ENCODE measurements at places on chromosomes 4 and X.

- DNase-seq, result no peak
Observed at GRCh38 chr4:188275686-188276085, 136.4 kb downstream of the TRIML1 start.

GRCh38 chr4:69610484-69610883 lies 29.0 kb downstream of the UGT2A2 start:
- DNase-seq, result no peak

DNA sequence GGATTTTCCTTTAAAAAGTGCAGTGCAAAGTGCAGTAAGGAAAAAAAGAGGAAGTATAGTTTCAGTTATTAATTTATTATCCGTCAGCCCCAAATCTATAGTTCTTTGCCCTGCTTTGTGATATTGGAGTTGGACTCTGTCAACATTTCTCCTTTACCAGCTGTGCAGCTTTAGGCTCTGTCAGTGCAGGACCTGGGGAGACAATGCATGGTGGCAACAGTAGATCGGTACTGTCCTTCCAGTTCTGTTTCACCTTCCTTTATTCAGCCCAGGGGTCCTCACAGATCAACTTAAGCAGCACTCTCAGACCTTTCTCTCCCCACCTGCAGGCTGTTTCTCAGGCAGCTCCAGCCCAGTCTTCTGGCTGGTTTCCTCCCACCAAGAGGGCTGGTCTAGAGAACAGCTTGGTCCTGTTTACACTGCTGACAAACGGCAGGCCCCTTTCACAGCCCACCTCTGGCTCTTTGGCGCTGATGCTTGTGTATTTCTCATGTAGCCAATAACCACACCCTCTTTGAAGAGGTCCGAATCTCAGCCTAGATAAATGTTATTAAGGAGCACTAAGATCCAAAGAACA lies 71.6 kb downstream of the MCUB start:
- DNase-seq, result no peak

- DNase-seq, result no peak
Observed at GRCh38 chr4:8349664-8350236, 80.2 kb downstream of the HTRA3 start.

- no peak for DNase-seq
Observed at GRCh38 chrX:139196890-139197289, 333.6 kb upstream of the F9 start.

DNA sequence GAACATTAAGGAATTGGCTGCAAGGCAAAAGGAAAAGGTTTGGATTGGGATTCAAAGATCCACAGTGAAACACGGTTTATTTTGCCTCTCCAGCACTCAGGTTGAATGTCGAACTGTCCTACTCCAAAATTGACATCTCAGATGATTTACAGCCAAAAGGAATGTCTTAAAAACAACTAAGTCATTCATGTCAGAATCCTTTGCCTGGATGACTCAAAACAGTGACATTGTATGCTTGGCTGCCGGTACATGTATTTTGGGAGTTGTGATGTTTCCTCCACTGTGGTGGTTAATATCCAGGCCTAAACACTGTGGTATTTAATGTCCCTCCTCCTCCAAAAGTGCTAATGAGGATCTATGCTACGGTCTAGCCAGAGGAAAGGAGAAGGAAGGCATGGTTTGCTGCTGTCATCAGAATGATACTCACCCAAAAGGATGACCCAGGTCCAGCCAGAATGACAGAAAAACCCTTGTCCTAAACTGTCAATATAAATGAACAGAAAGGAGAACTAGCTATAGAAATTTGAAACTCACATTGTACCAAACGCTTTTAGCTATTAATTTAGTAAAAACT lies 20.9 kb downstream of the PGM2 start:
- no peak for DNase-seq

GRCh38 chrX:47068214-47068613 lies 10.0 kb upstream of the RGN start:
- DNase-seq, result no peak

GRCh38 chr4:117664706-117665444 lies 369.4 kb upstream of the NDST3 start:
- no peak for DNase-seq

- DNase-seq, result no peak
Observed at GRCh38 chrX:8139716-8140115, 31.4 kb downstream of the VCX2 start.

DNA sequence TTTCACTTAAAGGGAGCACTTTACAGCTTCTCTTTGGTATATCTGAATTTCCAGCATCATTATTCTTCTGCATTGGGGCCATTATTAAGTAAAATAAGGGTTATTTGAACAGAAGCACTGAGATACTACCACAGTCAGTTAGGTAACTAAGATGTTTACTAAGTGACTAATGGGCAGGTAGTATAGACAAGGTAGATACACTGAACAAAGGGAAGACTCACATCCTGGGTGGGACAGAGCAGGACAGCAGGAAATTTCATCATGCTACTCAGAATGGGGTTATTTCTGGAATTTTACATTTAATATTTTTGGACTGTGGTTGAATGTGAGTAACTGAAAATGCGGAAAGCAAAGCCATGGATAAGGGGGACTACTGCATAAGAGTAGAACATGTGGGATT lies 316.0 kb downstream of the CCSER1 start:
- no peak for DNase-seq

- DNase-seq, result no peak
Observed at GRCh38 chr4:185119927-185120630, 23.0 kb upstream of the SLC25A4 start.

DNA sequence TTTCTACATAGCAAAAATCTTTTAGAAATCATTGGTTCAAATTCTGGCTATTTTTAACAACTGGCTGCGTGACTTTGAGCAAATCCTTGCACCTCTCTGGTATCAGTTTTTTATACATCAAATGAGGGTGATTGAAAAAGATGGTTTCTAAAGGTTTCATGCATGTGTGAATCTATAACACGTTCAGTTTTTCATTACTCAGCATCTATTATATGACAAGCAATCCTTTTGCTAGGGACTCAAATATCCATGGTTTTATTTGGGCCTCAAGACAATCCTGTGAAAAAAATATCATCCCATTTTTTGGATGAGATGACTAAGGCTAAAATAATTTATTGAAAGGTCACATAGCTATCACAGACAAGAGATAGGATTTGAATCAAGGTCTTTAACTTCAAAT lies 884 bp downstream of the HEPH start:
- no peak for DNase-seq

GRCh38 chr4:2359591-2360395 lies 58.7 kb downstream of the ZFYVE28 start:
- no peak for DNase-seq

DNA sequence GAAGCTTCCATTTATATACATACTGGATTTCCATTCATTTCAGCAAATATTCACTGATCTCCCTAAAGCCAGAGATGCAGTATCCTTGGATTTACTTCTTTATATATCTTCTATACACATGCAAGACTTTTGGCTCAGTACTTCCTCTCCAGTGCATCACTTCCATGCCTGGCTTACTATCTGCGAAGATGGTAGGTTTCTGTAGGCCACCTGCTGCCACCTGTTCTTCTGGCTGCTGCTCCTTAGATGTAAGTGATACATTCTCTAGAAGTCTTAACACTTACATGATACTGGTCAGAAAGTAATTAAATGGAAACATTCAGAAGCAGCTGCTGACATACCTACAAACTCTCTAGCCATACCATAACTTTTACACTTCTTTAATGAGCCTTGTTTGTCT lies 48.9 kb downstream of the TBC1D9 start:
- DNase-seq, result no peak

DNA sequence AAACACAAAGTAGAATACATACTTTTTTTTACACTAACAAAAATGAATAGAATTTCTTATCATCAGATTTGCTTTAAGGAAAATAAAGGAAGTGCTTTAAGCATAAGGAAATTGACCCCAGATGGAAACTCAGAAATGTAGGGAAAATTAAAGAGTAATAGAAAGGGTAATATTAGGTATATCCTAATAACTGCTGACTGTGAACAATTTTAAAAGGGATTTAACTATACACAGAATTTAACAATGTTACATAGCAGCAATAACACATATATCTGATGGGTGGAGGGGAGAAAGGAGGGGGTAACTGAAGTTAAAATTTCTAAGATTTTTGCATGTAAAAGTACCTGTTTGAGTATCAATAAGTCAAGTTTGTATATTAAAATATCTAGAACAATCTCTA lies 8.6 kb downstream of the CDKL2 start:
- DNase-seq, result no peak

DNA sequence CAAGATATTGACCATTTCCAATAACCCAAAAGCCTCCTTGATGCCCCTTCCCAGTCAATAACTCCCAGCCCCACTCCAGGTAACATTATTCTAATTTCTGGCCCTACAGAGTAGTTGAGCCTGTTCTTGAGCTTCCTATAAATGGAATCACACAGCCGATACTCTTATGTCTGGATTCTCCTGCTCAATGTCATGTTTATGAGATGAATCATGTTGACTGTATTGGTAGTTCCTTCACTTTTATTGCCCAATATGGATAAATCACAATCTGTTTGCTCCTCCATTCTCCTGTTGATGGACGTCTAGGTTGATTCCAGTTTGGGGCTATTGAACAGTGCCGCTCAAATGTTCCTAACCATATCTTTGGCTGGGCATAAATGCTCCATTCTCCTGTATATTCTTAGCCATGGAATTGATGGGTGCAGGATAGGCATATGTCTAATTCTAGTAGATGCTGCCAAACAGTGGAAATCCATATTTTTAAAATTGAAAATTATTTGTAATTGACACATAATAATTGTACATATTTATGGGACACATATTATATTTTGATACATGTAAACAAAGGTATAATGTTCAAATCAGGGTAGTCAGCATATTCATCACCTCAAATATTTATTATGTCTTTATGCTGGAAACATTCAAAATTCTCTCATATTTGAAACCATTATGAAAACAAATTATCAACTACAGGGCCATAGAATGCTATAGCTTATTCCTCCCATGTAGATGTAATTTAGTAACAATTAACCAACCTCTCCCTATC lies 40.5 kb upstream of the SLC2A9 start:
- DNase-seq, result no peak

- no peak for DNase-seq
Observed at GRCh38 chr4:120508036-120508435, 414.5 kb downstream of the PRDM5 start.

- no peak for DNase-seq
Observed at GRCh38 chr4:174055344-174055743, 228.1 kb downstream of the FBXO8 start.

DNA sequence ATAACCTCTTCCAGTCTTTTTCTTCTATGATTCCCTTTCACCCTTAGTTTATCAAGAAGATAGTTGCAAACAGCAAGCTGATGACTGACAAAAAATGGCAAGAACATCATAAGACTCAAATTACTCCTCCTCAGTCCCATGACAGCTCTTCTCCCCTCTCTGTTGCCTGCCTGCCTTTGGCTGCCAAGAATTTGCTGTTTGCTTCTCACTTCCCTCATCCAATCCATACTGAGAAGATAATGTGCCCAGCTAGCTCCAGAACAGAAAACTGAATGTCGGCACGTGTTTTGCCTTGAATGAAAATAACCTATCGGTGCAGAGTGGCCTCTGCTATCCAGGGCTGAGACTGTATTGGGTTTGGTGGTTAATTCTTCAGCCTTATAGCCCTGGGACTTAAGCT lies 192.1 kb downstream of the PPARGC1A start:
- DNase-seq, result no peak

GRCh38 chrX:51461053-51462044 lies 35.0 kb downstream of the NUDT11 start:
- no peak for DNase-seq

DNA sequence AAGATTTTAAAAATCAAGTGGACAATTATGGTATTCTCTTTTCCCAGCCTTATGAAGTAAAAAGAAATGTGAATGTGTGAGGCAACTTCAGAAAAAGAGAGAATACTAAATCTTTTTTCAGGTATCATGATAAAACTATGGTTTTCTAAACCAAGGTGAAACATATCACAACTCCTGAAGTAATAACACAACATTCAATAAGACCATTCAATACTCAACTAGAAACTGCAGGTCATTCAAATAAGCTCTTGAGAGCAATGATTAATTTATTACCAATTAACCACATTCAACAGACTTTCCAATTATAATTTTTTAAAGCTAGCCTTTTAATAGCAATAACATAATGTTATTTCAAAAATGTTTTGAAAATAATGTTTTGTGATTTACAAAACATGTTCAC lies 35.8 kb downstream of the SLC10A7 start:
- DNase-seq, result no peak

All from stimulated activated CD4-positive, alpha-beta T cell treated with anti-CD3 and anti-CD28 coated beads, Interleukin-1b, Interleukin-23, amount 100 ng/mL, for 1 hour (primary cell).